ENCODE measurements at places on chromosomes 12 and 14. TPM values are rescaled to one million over a fixed set of nuclear protein-coding genes. Genes with fewer than 3 reads are reported as not detected.

GRCh38 chr14:90742729-90743128, 73.5 kb downstream of the TTC7B start:
- DNase-seq = no peak

- no peak for DNase-seq
These were observed 33.0 kb upstream of the ATF7IP start for GRCh38 chr12:14332482-14332881.

- DNase-seq = no peak
These were observed 92.3 kb downstream of the NTF3 start for GRCh38 chr12:5524116-5524768.

Gene PLXNC1
- total RNA-seq = 0.55 TPM

Gene TCL1A
- not detected for total RNA-seq

DNA sequence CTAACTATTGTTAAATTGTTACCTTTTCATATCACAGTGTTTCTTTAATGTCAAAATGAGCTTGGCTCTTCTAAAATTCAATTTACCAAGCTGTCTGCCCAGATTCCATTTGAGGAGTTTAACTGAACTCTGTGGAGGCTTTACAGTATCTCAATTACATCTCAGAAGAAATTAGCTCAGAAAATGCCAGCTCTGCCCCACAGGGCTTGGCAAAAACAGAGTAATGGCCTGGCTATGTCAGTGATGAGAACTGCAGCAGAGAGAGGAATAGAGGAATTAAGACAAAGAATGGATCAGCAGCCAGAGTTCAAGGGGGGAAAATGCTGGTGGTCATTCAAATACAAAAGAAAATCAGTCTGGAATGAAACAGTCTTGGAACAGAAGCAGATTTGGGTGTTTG, 15.8 kb upstream of the TMTC1 start:
- no peak for DNase-seq

GRCh38 chr14:40354754-40355153, 922.5 kb upstream of the FBXO33 start:
- DNase-seq = no peak

Gene ADCY4
- 4.0 TPM for total RNA-seq

DNA sequence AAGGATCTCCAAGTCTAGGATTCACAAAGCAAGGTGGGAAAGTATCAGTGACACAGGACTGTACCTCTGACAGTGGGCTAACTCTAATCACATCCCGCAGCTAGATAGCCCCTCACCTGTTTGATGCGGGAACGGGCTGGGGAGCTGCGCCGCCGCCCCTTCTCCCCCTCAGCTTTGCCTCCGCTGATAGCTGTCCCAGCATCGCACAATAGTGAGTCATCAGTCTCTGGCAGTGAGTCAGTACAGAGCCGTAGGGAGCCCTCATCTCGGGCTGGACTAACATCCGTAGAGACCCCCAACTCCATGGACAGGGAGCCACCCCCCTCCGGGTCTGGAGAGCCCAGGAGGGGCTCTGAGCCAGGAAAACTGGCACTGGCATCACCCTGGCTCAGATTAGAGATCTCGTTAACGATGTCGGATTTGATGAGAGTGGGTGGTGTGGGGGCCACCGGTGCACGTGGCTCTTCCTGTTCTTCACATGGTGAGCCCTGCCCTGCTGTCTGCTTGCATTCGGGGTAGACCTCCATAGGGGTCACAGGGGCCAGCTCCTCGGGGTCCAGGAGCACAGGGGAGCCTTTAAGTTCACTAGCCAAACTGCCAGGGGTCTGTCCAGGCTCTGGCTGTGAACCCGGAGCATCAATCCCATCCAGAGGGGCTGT, 10.9 kb downstream of the KMT2D start:
- DNase-seq = no peak

DNA sequence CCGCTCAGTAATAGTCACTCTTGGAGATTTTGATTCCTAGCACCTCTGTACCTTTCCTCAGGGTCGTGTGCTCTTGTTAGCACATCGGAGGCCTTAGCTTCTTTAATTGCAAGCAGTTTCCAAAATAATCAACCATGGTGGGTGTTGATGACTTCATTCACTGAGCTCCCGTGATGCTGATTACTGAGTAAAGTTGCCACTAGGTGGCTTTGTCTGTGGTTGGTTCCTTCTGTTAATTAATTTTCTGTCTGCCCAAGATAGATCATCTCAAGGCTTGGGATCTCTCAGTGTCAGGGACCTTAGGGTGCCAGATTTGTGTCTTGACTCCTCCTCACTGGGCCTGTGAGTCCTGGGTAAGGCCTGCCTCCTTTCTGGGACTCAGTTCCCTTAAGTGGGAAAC, 54.3 kb downstream of the PTPN11 start:
- DNase-seq = no peak

DNA sequence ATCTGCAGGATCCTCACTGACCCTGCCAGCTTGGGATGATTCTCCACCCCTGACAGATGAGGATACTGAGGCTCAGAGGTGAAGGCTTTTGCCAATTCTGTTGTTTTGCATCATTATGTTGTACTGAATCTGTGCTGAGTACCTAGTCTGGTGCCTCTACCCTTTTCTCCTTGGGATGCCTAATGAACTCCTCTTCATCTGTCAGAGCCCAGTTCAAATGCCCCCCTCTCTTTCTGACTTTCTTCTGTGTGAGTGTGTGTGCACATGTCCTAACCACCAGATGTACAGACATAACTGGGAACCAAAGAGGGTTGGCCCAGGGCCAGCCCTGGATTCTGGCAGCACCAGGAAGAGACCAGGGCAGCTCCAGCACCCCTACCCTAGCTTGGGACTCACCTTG, 22.8 kb downstream of the FOXN4 start:
- DNase-seq = no peak

- no peak for DNase-seq
These were observed 396.7 kb downstream of the NPAS3 start for GRCh38 chr14:33335366-33335765.

Gene GDF3
- not detected for total RNA-seq

DNA sequence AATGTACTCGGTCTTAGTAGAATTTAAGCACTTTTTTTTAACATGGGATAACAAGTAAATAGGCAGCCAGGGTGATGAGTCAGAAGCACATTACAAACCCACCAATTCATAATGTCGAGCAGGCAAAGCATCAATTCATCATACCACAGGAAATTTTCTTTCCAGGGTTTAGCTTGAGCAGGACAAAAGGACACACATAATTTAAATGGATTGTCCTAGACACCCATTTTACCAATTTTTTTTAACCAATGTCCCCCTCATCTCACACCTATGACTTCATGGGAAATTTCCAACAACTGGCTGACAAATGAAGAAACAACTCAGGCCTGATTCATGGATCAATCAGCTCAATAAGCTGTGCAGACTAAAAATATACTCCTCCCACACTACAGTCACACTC, 58.8 kb upstream of the FOXG1 start:
- DNase-seq = peak; percentile 14

All from kidney epithelial cell (primary cell).